Stimulated activated CD4-positive, alpha-beta T cell treated with anti-CD3 and anti-CD28 coated beads, Interleukin-4, amount 100 ng/mL, for 48 hours (primary cell): ENCODE measurements at places on chromosomes 6 and 20.

DNA sequence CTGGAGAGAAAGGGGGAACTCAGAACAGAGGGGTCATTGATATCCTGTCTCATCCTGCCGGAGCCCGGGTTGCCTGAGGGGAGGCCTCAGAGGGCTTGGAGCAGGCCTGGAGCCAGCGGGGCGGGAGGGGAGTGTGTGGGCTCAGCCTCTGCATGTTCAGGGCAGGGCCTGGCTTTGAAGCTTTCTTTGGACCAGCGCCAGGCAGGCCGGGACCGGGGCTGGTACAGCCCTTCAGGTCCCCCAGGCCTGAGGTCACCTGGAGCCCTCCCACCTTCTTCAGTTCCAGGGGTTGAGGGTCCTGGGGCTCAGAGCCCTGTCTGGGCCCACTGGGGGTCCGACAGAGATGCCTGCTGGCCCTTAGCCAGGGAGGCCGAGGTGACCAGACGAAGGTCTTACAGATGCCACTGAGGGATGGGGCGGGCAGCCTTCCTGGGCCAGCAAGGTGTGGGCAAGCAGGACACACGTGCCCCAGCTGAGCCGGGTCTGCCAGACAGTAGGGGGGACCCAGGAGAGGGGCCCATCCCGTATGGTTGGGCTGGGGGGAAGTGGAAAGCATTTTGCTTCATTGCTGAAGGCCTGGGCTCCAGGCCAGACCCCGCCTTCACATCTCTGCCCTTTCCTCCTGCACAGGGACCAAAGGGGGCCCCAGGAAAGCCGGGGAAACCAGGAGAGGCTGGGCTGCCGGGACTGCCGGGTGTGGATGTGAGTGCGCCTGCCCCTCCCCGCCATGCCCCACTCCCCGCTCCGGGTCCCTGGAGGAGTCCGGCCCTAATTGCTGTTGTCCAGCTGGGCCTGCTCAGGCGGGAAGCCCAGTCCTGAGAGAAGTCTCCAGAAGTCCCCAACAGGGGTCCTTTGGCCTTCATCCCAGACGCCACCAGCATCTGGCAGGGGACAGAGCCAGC, 2.0 kb downstream of the COL9A3 start:
- no peak for DNase-seq

DNA sequence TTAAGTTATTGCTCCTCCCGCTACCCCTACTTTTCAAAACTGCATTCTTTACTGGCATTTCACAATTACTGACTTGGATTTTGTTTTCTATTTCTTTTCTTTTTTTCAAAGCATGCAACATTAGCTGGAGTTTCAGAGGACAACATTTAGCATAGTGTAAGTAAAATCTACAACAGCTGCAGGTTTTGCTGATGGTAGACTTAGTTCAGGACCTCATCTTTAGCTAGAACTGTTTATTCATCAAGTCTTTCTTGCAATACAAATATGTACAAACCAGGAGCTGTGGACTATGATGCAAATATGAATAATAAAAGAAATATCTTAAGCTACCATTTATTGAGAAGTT, 728 bp upstream of the CEP162 start:
- DNase-seq = no peak

DNA sequence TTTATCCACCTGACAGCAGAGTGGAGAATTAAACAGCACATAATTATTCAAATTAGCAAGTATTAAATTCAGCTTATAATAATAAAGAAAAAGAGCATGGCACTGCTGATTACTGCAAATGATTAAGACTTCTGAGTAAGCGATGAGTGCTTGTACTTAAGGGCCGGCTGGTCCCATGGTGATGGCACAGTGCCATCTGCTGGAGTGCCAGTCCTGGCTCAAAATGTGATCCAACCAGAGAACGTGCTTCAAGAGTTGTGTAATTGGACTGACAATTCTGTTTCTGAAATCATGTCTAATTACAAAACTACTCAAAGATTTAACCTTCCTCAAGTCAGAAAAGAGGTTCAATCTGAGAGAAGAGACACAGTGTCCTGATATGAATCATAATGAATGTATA, 181.6 kb upstream of the RGS17 start:
- peak; percentile 19 for DNase-seq

GRCh38 chr6:5706124-5707033, 300.3 kb downstream of the NRN1 start:
- no peak for DNase-seq

GRCh38 chr20:710780-711450, 35.3 kb upstream of the SCRT2 start:
- no peak for DNase-seq

- no peak for DNase-seq
Measured at GRCh38 chr6:90382760-90383159, 86.1 kb upstream of the BACH2 start.

- DNase-seq = peak; percentile 7
Measured at GRCh38 chr6:87066449-87067333, 28.2 kb downstream of the CGA start.

DNA sequence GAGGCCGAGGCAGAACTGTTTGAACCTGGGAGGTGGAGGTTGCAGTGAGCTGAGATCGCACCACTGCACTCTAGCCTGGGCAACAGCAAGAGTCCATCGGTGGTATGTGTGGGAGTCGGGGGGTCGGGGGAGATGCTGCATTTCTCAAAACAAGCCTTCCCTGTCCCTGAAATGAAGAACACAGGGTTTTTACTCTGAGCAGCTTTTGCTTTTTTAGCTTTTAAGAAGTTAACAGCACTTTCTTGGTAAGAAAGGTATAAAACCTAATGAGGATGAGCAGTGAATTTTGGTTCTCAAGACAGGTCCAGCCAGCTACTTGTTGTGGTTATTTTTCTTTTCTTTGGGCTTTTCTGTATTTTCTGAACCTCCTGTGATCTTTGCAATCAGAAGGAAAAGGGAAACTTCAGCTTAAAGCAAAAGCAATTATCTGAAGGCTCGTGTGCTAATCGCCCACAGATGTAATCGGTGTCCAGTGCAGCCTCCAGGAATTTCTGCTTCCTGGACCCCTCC, 3.7 kb downstream of the RPL10A start:
- DNase-seq = no peak

GRCh38 chr20:14127514-14128223, 132.4 kb downstream of the MACROD2 start:
- no peak for DNase-seq

GRCh38 chr6:6196762-6197161, 123.7 kb downstream of the F13A1 start:
- DNase-seq = no peak

GRCh38 chr20:64001607-64002011, 20.7 kb downstream of the PRPF6 start:
- DNase-seq = no peak

DNA sequence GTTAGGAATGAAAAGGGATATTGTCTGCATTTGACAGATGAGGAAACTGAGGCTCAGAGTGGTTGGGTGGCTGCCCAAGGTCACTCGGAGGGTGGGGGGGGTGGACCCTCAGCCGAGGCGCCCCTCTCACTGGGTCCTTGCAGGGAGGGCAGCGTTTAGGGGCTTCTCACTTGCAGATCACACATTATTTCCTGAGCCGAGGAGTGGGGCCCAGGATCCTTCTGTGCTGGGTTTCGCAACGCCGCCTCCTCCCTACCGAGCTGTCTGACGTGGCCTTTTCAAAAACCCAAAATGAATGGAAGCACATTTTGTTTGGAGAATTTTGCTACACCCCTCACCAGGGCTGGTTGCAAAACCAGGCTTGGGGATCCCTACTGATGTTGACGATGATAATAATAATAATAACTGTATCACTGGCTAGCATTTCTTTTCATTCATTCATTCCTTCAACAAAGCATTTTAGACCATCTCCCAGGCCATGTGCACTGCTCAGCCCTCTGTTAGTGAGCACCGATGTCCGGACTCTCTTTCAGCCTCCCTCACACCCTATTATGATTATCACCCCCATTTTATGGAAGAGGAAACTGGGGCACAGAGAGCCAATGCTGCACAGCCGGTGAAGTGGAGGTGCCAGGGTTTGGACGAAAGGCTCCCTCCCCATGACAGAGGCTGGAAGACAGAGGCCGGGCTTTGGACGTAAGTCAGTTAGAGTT, 5.2 kb downstream of the DLGAP4 start:
- no peak for DNase-seq
